Endodermal cell (in vitro differentiated cells): ENCODE measurements at places on chromosomes 3 and 15. TPM values are rescaled to one million over a fixed set of nuclear protein-coding genes. Genes with fewer than 3 reads are reported as not detected.

The GOLGA6L4 gene
- 3.3 to 6.0 TPM (median 4.6 TPM) in 3 replicates for total RNA-seq

The PLA2G4D gene
- total RNA-seq = not detected in 3 replicates

The TGM5 gene
- not detected in 2 replicates for total RNA-seq

The CPNE9 gene
- 0.62 and 0.66 TPM in 2 replicates for total RNA-seq

The GOLGA8S gene
- 0.09 to 0.13 TPM in 2 of 3 replicates, not detected in the other for total RNA-seq

The LMAN1L gene
- total RNA-seq = not detected in 3 replicates

The CCNB2 gene
- total RNA-seq = 82.2 to 87.2 TPM (median 83.3 TPM) in 3 replicates

The SAXO2 gene
- 14.3 and 17.6 TPM in 2 replicates for total RNA-seq

The TMC3 gene
- total RNA-seq = not detected in 3 replicates

The OXNAD1 gene
- total RNA-seq = 16.1 and 17.1 TPM in 2 replicates

The DUOXA2 gene
- total RNA-seq = 2.3 TPM in 1 of 3 replicates, not detected in the others

The ACTC1 gene
- total RNA-seq = 42.5 and 44.9 TPM in 2 replicates

The SERPINI2 gene
- not detected in 3 replicates for total RNA-seq
